ENCODE measurements at places on chromosomes 2 and 18.

DNA sequence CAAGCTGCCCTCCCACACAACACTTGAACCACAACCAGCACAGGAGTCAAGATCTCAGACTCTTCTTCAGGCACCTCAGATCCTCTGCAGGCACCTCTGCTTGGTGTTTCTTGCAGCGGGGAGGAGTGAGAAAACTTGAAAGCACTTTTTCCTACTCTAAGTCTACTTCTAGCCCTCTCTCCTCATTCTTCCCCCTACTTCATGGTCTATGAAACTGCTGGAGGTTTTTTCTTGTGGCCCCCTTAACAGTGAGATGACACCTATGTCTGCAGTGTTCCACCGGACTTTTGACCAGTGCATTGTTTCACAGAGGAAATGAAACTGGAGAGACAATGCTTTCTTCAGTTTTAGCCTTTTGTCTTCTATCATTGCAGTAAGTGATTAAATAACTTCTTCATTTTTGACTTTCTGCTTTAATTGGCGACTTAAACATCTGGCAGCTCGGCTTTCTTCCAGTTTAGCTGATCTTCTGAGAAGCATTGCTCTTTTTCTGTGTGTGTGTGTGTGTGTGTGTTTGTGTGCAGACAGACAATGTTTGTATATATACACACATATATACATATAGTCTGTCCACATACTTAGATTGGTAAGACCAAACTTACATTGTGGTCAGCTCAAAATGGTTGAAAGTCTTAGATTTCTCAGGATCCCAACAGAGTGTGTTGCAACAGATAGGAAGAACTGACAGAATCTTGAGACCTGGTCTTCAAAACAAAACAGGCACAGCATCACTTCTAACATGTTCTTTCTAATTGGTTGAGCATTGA is 1474.0 kb upstream of the TMEFF2 start:
- no peak for DNase-seq

DNA sequence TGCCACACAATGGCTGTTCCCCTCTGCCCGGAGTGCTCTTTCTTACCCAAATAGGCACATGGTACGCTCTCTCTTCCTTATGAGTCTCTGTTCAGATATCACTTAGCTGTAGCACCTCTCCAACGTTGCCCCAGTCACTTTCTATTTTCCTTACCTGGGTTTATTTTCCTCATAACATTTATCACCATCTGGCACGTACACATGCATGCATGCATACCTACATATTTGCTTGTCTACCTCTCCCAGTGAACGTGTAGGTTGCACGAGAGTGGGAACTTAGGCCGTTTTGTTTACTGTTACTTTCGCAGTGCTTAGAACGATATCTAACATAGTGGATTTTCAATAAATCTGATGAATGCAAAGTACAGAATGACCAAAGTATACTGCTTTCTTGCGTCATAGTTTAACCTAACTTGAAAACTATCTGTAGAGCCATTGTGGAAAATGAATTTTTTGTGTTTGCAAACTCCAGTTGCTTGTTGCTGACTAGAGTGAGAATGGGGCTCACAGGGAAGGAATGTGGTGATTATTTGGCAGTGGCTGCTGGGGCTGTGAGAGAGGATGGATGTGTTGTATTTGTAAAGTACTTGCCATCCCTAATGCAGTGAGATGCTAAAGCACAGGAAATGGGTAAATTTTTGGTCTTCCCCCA is 47.1 kb downstream of the ACSL3 start:
- no peak for DNase-seq

DNA sequence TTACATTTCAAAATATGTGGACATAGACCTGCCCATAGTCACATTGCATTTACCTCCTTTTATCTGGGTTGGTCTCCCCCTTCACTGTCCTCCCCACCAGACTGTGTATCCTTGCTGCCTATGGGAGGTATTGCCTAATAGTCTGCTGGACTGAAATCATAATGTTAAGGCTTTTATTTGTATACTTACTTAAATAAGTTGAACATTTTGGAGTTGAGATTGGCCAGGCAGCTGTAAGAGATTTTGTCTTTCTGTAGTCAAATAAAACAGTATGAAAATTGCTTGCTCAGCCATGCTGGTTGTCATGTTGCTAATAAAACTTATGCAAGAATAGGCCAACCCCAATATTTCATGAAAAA is 280.9 kb downstream of the PTPRM start:
- DNase-seq, result no peak

DNA sequence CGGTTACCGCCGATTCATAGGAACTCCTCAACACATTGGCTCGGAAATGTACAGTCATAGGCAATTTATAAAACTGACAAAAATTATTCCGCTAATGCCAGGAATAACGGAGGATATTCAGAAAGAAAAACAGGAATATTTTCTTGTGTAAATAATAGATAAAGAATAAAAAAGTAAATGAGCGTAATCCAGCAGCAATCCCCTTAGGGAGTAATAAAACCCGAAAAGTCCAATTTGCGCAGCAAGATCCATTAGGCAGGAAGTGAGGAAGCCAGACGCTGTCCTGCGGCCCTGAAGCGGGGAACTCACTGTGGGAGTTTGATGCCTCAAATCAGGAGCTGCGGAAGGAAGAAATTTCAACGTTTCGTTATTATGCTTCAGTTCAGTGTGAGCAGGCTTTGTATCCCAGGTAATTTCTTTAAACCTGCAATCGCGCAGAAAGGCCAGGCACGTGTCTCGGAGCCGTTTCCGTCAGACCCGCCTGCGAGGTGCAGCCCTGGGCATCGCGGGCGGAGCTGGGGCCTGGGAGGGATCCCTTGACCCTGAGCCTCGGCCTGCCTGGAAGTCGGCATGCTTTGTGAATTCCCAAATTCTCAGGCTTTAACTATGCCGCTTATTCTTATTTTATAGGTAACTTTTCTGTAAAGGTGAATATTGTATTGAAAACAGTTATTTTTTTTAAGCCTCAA is 180.9 kb upstream of the ALKAL2 start:
- no peak for DNase-seq

GRCh38 chr2:176096986-176097819 is 2.4 kb upstream of the HOXD12 start:
- DNase-seq, result peak; percentile 80

DNA sequence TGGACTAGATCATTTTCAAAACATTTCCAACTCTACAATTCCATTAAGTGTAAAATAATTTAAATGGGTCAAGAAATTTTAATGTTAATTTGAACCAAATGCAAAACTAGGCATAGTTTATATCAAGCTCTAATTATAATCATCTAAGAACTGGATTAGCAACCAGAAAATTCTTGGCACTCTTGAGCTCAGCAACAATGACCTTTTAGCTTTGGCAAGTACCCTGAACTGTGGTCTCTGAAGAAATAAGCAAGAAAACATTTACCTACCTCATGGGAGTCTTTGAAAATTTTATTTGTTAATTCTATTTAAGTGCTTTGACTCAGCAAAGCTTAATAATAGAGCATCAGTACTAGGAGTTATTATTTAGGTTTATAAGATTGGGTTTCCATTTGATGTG is 313.2 kb downstream of the SATB2 start:
- no peak for DNase-seq

DNA sequence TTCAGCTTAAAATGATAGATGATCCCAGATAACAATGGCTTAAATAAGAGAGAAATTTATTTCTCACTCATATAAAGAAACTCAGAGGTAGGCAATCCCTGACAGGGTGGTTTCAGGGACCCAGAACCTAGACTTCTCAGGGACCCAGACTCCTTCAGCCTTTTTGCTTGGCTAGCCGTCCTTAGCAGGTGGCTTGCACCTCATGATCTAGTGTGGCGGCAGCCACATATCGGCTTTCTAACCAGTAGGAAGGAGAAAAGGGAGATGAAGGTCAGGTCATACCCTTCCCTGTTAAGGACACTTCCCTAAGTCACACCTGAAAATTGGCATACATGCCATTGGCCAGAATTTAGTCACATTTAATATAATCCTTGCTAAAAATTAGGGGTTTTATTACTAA is 18.4 kb downstream of the VSNL1 start:
- DNase-seq, result no peak

GRCh38 chr18:49769047-49769728 is 44.1 kb downstream of the ACAA2 start:
- no peak for DNase-seq

GRCh38 chr2:126889496-126890135 is 9.1 kb upstream of the TEX51 start:
- DNase-seq, result no peak

- DNase-seq, result no peak
Observed at GRCh38 chr2:160870729-160871465, 289.3 kb upstream of the TANK start.

DNA sequence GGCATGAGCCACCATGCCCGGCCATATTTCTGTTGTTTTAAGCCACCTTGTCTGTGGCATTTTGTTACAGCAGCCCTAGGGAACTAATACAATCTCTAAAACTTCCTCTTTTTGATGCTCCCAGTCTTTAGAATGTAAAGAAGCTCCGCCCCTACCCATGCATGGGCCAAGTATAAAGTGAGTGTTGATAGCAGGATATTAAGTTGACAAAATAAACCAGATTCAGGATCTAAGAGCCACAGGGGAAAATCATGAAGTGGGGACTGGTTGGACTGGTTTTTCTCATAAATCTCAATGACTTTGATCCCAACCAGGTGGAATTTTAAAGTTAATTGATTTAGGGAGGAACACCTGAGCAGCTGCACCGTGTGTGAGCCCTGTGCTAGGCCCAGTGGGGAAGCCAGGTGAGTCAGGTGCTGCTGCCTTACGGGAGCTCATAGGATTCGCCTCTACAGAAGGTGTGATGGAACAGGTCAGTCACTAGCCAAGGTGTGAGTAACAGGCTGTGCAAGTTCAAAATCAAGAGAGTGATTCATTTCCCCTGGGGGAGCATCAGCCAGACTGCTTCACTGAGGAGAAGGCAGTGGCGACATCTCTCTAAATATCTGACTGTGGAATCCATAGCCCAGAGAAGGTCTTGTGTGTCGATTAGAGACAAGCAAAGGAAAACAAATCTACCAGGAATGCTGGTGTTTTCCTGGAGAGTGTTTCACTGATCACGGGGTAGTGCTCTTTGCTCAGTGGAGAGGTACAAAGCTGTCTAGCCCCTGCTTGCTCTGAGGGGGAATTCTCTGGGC is 63.0 kb upstream of the MSH2 start:
- peak; percentile 97 for DNase-seq

DNA sequence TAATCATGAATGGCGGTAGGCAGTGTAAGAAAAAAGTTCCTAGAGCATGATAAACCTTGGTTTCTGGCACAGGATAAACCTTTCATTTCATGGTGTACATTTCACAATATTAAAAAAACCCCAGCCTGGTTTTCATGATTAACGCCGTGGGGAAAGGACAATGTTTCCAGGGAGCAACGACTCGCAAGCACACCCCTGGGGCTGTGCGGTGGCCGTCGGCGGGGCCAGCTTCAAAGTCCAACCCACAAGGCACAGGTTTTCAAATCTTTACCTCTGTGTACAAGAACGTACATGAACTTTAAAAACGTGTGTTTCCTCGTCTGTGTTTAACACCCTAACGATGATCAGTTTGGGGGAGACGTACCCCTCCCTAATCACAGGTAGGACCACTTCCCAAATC is 118.1 kb downstream of the NOL10 start:
- DNase-seq, result no peak

- DNase-seq, result no peak
Observed at GRCh38 chr2:61090386-61090921, 24.8 kb downstream of the SANBR start.

- no peak for DNase-seq
Observed at GRCh38 chr2:19991895-19992294, 2.0 kb upstream of the WDR35 start.

GRCh38 chr18:65791719-65792118 is 40.9 kb downstream of the CDH7 start:
- no peak for DNase-seq

GRCh38 chr18:10552226-10552625 is 26.4 kb downstream of the NAPG start:
- DNase-seq, result no peak

- DNase-seq, result no peak
Observed at GRCh38 chr2:27781496-27781895, 10.0 kb downstream of the MRPL33 start.

- no peak for DNase-seq
Observed at GRCh38 chr18:39911716-39912115, 2043.3 kb upstream of the PIK3C3 start.

DNA sequence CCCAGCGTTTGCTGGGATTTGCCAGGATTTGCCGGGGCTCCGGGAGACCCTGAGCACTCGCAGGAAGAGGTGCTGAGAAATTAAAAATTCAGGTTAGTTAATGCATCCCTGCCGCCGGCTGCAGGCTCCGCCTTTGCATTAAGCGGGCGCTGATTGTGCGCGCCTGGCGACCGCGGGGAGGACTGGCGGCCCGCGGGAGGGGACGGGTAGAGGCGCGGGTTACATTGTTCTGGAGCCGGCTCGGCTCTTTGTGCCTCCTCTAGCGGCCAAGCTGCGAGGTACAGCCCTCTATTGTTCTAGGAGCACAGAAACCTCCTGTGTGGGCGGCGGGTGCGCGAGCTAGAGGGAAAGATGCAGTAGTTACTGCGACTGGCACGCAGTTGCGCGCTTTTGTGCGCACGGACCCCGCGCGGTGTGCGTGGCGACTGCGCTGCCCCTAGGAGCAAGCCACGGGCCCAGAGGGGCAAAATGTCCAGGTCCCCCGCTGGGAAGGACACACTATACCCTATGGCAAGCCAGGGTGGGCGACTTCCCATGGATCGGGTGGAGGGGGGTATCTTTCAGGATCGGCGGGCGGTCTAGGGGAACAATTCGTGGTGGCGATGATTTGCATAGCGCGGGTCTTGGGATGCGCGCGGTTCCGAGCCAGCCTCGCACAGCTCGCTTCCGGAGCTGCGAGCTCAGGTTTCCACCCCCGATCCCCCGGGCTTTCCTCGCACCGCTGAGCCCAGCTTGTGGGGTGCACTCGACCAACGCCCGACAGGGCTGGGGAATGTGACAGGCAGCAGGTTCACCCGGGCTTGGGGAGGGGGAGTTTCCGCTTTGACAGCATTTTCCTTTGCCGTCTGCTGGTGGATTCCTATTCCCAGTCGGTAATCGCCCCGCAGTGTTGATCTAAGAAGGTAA is 2.8 kb downstream of the ONECUT2 start:
- DNase-seq, result peak; percentile 83

- peak; percentile 37 for DNase-seq
Observed at GRCh38 chr18:64566456-64566855, 417.6 kb upstream of the LINC00305 start.

DNA sequence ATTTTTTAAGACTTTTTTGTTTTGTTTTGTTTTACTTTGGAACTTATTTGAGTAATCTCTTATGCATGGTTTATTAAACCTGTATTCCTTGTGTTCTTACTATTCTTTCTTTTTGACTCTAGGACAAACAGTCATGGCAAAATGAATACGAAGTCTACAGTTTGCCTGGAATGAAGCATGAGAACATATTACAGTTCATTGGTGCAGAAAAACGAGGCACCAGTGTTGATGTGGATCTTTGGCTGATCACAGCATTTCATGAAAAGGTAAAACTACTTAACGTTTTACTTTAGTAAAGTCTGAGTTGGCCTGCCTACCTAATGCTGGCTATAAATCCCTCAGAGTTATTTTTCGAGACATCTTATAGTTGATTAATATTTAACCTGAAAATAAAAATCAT is 72.3 kb downstream of the ACVR2A start:
- DNase-seq, result no peak

GRCh38 chr2:58416696-58417095 is 175.6 kb upstream of the FANCL start:
- DNase-seq, result no peak

GRCh38 chr2:227884511-227884947 is 13.1 kb downstream of the DAW1 start:
- peak; percentile 79 for DNase-seq

GRCh38 chr18:34648269-34648985 is 61.7 kb upstream of the DTNA start:
- DNase-seq, result no peak
